Panc1 (cell line): ENCODE measurements at places on chromosomes 6 and 20. TPM values are rescaled to one million over a fixed set of nuclear protein-coding genes. Genes with fewer than 3 reads are reported as not detected.

OR12D3 gene
- not detected for total RNA-seq

BMP6 gene
- total RNA-seq, result 13.6 TPM

PRDM1 gene
- 2.6 TPM for total RNA-seq

FUT9 gene
- not detected for total RNA-seq

DNA sequence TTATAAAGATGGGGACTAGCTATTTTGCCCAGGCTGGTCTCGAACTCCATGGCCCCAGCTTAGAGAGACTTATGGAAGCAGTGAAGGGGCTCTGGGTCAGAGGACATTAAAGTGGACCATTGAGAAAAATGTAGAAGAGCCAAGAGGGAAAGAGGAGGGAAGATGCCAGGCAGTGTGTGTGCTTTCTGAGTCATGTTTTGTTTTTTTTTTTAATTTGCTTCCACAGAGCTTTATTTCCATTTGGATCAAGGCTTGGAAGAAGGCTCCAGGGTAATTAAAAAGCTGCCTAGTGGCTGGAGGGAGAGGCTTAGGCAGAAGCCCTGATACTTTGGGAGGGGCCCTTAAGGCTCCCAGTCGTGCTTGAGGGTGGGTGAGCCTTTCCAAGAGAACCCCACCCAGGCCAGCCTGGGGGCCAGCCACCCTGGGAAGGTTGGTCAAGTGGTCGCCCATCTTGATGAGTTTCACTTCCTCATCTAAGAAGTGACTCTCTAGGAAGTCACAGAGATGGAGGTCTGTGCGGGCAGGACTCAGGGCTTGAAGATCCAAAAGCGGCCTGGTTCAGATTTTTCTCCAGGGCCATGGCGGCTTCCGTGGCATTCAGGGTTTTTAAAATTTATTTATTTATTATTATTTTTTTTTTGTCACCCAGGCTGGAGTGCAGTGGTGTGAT, 3.0 kb upstream of the ZNF335 start:
- H3K36me3 ChIP-seq, result peaks cover 2% of the 10 kb centered on the region
- peaks cover 10% of the 10 kb centered on the region for H3K4me1 ChIP-seq
- no peak for DNase-seq

DNA sequence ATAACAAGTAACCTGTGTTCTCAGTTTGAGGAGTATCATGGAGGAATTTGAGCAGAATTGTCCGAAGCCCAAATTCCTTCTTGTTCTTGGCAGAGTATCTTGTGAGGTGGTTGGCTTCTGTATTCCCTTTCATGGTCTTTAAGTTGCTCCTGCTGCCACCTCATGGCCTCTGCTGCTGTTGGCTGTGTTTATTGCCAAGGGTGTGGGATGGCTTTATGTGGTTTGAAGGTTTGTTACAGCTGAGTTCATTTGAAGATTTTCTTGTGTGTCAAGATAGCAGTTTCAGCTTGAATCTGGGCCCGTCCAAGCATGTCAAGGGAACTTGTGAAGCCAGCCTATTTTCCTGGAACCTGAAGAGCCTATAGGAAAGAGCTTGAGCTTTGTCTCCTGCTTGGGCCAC, 20.2 kb upstream of the TTK start:
- no peaks in the 10 kb centered on the region for H3K4me1 ChIP-seq
- DNase-seq, result no peak
- no peak overlapping the region for H3K4me3 ChIP-seq
- H3K27me3 ChIP-seq, result no peaks in the 10 kb centered on the region; the same call in 1 of the 2 replicates
- H3K27ac ChIP-seq, result no peak overlapping the region

- H3K27me3 ChIP-seq, result no peaks in the 10 kb centered on the region
- H3K4me3 ChIP-seq, result no peak overlapping the region
- H3K4me1 ChIP-seq, result no peaks in the 10 kb centered on the region
- H3K36me3 ChIP-seq, result no peaks in the 10 kb centered on the region
Measured at GRCh38 chr6:11804135-11804534, 25.5 kb upstream of the ADTRP start.

DNA sequence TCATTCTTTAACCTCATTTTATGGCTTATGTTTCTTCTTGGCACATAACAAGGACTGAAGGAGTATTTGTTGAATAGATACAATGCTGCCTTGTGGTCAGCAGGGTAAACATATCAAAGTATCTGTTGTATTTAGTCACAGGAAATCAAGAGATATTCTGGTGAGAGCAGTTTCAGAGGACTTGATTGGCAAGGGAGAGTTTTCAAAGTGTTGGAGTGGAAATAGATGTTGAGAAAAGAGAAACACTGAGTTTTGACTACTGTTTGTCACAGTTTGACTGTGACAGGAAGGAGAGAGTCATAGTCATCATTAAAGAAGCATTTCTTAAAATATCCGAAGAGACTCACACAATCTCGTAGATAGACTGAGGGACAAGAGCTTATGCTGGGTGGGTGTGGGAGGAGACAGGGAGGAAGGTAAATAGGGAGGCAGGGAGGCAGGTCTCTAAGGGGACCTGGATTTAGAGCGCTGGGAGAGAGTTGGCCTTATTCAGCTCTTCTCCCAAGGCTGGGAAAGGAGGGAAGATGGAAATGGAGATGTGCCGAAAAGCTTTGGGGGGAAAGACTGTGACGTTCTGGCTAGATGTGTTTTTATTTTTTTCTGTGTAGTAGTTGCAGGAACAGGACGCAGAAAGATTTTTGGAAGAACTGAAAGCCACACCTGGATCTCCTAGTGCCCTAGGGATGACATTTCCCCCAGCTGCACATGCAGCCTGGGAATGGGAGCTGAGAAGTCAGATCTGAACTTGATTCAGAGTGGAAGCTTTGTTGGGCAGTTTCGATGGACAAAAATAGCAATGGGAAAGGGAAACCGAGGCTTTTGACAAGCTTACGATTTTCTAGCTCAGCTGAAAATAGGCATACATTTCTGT, 65.0 kb upstream of the IFNGR1 start:
- H3K27ac ChIP-seq, result no peak overlapping the region
- no peaks in the 10 kb centered on the region for H3K4me1 ChIP-seq
- DNase-seq, result no peak
- no peak overlapping the region for H3K4me3 ChIP-seq

DNA sequence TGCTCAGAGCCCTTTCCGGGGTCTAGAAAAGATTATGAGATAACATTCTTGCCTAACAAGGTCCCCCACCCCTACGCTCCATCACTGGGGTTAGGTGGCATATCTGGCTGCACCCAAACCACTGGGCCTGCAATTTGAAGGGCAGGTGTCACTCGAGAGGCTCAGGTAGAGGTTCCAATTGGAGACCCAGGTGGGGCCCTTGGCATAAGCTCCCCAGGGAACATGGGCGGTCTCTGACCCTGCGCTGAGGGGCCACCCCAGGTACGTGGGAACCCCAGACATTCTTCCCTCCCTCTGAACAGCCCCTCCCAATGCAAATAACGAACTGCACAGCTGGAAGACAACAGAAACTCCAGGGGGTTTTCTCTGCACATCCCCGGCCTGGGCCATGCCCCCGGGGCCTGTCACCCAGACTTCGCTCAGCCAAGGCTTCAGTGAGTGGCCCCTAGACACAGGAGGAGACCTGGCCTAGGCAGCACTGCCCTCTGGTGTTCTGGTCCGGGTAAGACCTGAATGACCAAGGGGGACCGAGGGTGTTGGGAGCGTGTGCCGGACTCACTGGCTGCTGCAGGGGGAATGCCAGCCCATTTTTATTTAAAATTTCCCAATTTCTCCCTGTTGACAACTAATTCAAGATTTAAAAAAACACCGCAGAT, 47.5 kb downstream of the DSTN start:
- H3K27me3 ChIP-seq, result no peaks in the 10 kb centered on the region
- H3K36me3 ChIP-seq, result no peaks in the 10 kb centered on the region; the same call in 1 of the 2 replicates
- DNase-seq, result peak; percentile 13
- H3K4me3 ChIP-seq, result no peak overlapping the region
- peaks cover 32% of the 10 kb centered on the region for H3K4me1 ChIP-seq

DNA sequence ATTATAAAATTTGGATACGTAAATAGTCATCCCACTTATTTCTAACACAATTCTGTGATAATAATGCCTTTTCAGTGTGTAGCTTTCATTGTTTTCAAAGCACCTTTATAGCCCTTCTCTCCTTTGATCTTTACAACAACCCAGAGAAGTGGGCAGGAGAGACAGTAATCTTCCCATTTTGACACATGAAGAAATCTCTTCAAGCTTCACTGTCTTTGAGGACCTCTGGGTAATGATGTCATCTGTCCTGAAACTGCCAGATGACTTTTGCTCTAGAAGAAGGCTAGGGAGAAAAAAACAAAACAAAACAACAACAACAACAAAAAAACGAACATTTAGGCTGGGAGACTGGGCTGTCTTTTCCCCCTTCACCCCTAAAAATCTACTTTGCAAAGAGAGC, 203.0 kb downstream of the KCNQ5 start:
- no peak overlapping the region for H3K4me3 ChIP-seq
- H3K27me3 ChIP-seq, result no peaks in the 10 kb centered on the region
- no peak for DNase-seq
- no peaks in the 10 kb centered on the region for H3K4me1 ChIP-seq
- H3K36me3 ChIP-seq, result no peaks in the 10 kb centered on the region

- no peaks in the 10 kb centered on the region for H3K36me3 ChIP-seq
- peaks cover 18% of the 10 kb centered on the region for H3K27me3 ChIP-seq
- no peak overlapping the region for H3K27ac ChIP-seq
- no peak overlapping the region for H3K4me3 ChIP-seq
- H3K4me1 ChIP-seq, result no peaks in the 10 kb centered on the region
Measured at GRCh38 chr20:2544211-2544610, 7.8 kb downstream of the TMC2 start.

GRCh38 chr6:104014163-104014959, 845.4 kb downstream of the HACE1 start:
- H3K4me3 ChIP-seq, result no peak overlapping the region
- no peaks in the 10 kb centered on the region for H3K27me3 ChIP-seq
- no peaks in the 10 kb centered on the region for H3K4me1 ChIP-seq
- H3K27ac ChIP-seq, result no peak overlapping the region
- DNase-seq, result no peak

DNA sequence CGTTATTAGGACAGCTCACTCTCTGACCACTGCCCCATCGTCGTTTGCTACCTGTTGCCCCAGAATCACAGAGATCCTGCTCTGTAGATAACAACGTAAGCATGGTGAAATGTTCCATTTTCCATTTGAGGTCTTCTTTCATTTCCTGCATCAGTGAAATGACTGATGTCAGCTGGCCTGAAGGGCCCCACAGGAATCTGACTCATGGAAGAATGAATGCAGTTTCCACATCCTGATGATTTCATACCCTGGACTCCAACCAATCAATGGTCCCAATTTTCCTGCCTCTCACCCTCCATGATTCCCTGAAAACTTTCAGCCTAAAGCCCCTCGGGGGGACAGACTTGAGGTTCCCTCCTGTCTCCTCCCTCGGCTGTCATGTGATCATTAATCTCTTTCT, 394.4 kb upstream of the CDH4 start:
- H3K27ac ChIP-seq, result no peak overlapping the region
- no peaks in the 10 kb centered on the region for H3K4me1 ChIP-seq
- H3K36me3 ChIP-seq, result no peaks in the 10 kb centered on the region
- H3K4me3 ChIP-seq, result no peak overlapping the region

DNA sequence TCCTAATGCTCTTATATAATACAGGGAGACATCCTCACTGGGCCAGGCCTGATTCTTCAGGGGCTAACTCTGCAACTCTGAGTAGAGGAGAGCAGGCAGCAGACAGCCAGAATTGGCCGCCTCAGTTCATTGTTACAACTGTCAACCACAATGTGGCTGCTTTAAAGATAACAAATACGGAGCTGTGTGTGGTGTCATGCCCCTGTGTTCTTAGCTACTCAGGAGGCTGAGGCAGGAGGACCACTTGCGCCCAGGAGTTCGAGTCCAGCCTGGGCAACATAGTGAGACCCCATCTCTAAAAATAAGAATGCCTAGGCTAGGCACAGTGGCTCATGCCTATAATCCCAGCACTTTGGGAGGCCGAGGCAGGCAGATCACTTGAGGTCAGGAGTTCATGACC, 34.3 kb downstream of the CEP250 start:
- no peaks in the 10 kb centered on the region for H3K27me3 ChIP-seq
- no peak overlapping the region for H3K4me3 ChIP-seq
- H3K27ac ChIP-seq, result no peak overlapping the region
- DNase-seq, result no peak
- H3K36me3 ChIP-seq, result 0 out of 2 replicates have a peak, but pooled peaks cover 3% of the 10 kb centered on the region

GRCh38 chr20:56861590-56861989, 232.5 kb downstream of the TFAP2C start:
- H3K4me1 ChIP-seq, result no peaks in the 10 kb centered on the region
- no peaks in the 10 kb centered on the region for H3K27me3 ChIP-seq
- no peaks in the 10 kb centered on the region for H3K36me3 ChIP-seq

GRCh38 chr6:53916804-53917463, 122.1 kb downstream of the LRRC1 start:
- H3K36me3 ChIP-seq, result no peaks in the 10 kb centered on the region
- no peak overlapping the region for H3K27ac ChIP-seq
- no peaks in the 10 kb centered on the region for H3K27me3 ChIP-seq
- no peak overlapping the region for H3K4me3 ChIP-seq

DNA sequence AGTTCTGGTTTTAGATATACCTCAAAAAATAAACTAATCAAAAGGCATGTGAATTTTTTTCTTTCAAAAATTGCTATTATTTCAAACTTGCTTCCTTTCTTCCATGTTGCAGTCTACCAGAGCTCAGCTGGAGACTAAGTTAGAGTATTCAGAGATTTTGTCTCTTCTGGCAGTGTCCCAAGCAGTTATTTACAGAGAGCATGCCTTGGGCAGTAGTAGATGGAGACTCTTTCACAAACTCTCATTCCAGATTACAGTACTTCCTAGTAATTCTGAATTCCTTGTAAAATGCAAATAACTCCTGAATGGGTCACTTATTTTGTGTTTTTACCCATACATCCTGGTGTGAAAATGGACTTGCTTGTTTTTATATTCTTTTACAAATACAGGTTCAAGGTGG, 703.4 kb downstream of the EPHA7 start:
- H3K27me3 ChIP-seq, result no peaks in the 10 kb centered on the region
- H3K4me1 ChIP-seq, result no peaks in the 10 kb centered on the region
- H3K27ac ChIP-seq, result no peak overlapping the region
- DNase-seq, result no peak

GRCh38 chr6:45816674-45817297, 198.9 kb downstream of the CLIC5 start:
- H3K27ac ChIP-seq, result no peak overlapping the region
- H3K27me3 ChIP-seq, result peaks cover 10% of the 10 kb centered on the region; the same call in 1 of the 2 replicates
- H3K4me1 ChIP-seq, result no peaks in the 10 kb centered on the region
- no peak for DNase-seq
- H3K36me3 ChIP-seq, result no peaks in the 10 kb centered on the region

DNA sequence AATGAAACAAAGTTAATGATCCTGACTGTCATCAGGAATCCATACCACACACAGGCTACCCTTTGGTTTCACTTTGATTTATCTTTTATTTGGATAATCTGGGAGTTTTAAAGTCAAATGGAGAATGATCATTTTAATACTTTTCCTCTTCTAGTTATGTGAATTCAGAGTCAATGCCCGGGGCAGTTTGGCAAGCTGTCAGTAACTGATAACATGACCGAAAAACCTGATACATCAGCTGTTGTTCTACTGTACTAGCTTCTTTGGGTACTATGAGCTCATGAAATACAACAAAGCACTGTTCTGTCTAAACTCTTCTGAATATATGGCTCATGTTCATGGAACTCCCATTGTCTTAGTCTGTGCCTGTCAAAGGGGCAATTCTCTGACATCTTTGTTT, 30.2 kb downstream of the KLHL31 start:
- DNase-seq, result no peak
- H3K4me3 ChIP-seq, result no peak overlapping the region
- no peak overlapping the region for H3K27ac ChIP-seq
